ENCODE measurements at places on chromosomes 16 and 17. TPM values are rescaled to one million over a fixed set of nuclear protein-coding genes. Genes with fewer than 3 reads are reported as not detected.

The KRTAP16-1 gene
- not detected for total RNA-seq

The CNGB1 gene
- 0.05 TPM for total RNA-seq

The TNFRSF17 gene
- total RNA-seq, result 4.2 TPM

The HCRT gene
- not detected for total RNA-seq

The KCNH6 gene
- total RNA-seq, result 0.80 TPM

The SNN gene
- 5.6 TPM for total RNA-seq

The PDILT gene
- not detected for total RNA-seq

The PIRT gene
- total RNA-seq, result 1.5 TPM

The PLK1 gene
- 17.6 TPM for total RNA-seq

The B4GALNT2 gene
- 26.8 TPM for total RNA-seq

The TPSG1 gene
- 32.6 TPM for total RNA-seq

The SCNN1B gene
- 94.7 TPM for total RNA-seq
